ENCODE measurements at places on chromosomes 6 and 20.

DNA sequence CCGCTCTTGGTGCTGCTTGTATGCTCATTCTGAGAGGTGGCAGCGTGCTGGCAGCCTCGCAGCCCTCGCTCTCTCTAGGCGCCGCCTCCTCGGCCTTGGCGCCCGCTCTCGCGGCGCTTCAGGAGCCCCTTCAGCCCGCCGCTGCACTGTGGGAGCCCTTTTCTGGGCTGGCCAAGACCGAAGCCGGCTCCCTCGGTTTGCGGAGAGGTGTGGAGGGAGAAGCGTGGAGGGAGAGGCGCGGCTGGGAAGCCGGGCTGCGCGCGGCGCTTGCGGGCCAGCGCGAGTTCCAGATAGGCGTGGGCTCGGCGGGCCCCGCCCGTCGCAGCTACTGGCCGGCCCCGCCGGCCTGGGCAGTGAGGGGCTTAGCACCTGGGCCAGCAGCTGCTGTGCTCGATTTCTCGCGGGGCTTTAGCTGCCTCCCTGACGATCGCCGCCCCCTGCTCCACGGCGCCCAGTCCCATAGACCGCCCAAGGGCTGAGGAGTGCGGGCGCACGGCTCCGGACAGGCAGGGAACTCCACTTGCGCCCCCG, 19.5 kb upstream of the FAM8A1 start:
- DNase-seq: no peak

GRCh38 chr6:28981833-28982475, 23.2 kb downstream of the ZNF311 start:
- peak; percentile 68 for DNase-seq

GRCh38 chr6:3913077-3913957, 64.1 kb downstream of the FAM50B start:
- no peak for DNase-seq

DNA sequence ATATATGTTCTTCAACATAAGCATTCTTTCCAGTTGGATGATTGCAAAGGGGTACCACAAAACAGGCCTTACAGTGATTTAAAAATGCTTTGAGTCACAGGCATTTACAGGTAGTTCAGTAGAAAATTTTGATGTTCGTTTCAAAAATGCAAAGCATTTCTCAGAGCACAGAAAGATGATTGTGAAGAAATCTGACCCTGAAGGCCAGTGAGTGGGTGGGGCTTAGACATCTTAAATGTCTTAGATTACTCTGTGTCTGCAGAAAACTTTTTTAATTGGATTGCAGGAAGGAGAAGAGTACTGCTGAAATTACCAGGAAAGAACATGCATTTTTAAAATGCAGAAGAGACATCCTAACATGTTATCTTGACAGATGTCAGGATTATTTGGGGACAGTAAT, 268.3 kb downstream of the CDKAL1 start:
- DNase-seq: no peak

DNA sequence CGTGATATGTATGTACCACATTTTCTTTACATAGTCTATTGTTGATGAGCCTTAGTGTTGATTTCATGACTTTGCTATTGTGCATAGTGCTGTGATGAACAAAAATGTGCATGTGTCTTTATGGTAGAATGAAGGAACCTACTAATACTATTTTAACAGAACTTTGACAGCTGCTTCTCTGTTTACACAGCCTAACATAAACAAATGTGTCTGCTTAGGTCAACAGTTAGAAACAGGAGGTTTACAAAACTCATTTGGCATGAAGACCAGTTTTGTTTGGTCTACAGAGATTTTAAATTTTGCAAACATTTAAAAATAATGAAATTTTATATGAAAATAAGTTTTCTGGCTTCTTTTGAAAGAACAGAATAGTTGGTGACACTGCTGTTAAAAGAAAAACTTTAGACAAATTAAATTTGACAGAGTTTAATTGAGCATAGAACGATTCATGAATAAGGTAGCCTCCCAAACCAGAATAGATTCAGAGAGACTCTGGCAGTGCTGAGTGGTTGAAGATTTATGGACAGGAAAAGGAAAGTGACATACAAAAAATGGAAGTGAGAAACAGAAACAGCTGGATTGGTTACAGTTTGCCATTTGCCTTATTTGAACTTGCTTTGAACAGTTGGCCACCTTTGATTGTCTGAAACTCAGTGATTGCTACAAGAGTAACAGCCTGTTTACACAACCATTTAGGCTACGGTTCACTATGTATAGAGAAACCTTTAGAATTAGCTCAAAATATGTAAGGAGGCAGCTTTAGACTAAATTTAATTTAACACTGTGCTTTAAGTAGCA, 715.8 kb upstream of the HS3ST5 start:
- no peak for DNase-seq

DNA sequence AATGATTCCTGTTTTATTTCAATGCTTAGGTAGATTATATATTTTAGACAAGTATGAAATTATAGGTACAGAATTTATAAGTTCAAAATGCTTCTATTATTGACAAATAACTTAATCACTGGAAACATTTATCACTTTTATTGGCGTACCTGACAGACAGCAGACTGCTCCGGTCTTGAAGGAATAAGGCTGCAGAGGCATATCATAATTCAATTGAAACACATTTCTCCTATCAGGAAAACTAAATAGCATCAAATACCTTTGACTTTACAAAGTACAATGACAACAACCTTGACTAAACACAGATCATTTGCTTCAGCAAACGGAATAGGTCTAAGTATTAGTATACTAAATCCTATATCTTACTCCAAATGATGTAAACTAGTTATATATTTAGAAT, 91.3 kb downstream of the GRIK2 start:
- DNase-seq: no peak

DNA sequence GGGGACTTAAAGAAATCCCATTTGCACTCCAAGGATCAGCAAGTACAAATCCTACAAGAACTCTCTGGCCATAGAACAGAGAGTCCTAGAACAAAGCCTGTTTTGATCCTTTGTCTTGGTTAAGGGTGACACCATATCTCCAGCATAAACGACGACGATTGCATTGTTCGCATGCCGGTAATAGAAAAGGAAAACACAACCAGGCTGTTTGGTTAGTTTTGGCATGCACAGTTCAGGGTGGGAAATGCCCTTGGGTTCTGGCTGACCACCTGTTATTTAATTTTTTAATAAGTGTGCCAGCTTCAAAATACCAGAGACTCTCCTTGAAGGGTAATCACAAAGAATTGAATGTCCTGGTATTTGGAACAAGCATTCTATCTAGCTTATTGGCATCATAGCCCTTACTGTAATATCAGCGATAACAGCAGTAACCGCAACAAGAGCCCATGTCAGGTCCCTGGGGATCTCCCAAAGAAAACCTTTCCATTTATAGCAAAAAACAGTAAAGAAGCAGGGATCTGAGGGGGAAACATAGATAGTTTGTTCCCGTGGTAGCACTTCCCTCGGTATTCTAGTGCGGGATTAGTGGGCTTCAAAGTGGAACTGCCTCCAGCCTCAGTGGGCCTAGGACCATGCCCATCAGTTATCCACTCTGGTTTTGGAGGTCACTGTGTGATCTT, 77.1 kb downstream of the TMEM170B start:
- DNase-seq: no peak

- no peak for DNase-seq
These were observed 20.5 kb upstream of the TBC1D32 start for GRCh38 chr6:121354764-121355163.

GRCh38 chr6:169880516-169880915, 129.1 kb downstream of the ERMARD start:
- DNase-seq: no peak

GRCh38 chr6:98560841-98561240, 273.5 kb upstream of the POU3F2 start:
- DNase-seq: no peak

DNA sequence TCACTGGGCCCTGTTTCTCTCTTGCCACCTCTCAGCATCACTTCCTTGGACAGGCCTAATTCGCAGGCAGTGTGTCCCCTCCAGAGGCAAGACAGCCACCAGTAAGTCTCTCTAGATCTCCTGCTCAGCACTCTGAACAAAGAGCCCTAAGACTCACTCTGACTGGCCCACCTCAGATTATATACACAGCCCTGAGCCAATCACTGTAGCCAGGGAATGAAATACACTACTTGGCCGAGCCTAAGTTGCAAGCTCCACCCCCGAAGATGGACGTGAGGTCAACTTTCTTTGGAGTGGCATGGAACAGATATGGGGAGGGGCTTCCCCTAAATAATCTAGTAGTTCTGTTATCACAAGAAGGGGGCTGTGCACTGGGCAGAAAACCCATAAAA, 4.1 kb downstream of the BPI start:
- no peak for DNase-seq

DNA sequence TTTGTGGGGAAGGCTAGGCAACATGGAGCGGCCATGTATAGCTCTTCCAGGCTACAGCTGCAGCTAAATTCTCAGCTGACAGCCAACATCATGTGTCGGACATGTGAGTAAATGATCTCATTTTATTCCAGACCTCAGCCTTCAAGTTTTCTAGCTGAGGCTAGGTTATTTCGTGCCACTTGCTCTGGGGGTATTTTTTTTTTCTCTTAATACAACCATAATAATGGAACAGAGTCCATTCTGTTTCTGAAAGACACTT, 573.5 kb downstream of the CD109 start:
- DNase-seq: no peak

GRCh38 chr6:79070206-79070825, 7.7 kb downstream of the PHIP start:
- DNase-seq: no peak

DNA sequence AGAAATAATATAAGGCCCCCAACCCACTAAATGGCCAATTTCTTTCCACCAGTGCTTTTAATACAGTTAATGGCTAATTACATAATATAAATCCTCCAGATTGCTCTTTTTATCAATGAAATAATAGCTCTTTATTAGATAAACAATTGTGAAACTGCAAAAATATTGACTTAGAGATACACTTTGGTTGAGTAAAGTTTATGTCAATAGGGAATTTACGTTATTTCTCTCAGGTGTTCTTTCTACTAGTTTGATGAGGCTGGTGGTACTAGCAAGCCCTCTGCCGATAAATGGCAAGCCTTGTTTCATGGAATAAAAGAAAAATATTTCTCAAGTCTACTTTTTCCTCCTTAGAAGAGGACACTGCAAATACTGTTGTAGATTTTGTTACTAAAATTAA, 18.9 kb downstream of the RFX6 start:
- DNase-seq: no peak

All from activated T-helper 9 cell treated with anti-CD3 and anti-CD28 coated beads, Interleukin-2, amount 50 U/mL, for 16 hours (primary cell).